Activated naive CD8-positive, alpha-beta T cell treated with anti-CD3 and anti-CD28 coated beads for 36 hours (primary cell): ENCODE measurements at places on chromosomes 6 and 20.

DNA sequence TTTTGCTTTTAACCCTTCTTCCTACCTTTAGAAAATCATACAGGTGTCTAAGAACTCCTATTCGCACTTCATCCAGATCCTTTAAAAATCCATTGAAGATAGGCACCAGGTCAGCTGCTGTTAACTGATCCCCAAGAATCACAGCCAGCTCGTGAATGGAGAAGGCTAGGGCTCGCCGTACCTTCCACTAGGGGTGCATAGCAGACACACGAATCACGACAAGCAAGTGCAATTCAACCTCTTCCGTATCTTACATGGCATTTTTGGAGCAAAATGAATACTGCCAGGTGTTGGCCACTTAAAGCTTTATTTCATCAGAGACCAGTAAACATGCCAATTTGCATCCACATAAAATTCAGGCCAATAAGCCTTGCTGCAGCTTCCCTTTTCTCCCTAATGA, 10.8 kb upstream of the ANKRD60 start:
- DNase-seq: no peak

- DNase-seq: no peak
Observed at GRCh38 chr6:16519265-16520242, 241.7 kb downstream of the ATXN1 start.

DNA sequence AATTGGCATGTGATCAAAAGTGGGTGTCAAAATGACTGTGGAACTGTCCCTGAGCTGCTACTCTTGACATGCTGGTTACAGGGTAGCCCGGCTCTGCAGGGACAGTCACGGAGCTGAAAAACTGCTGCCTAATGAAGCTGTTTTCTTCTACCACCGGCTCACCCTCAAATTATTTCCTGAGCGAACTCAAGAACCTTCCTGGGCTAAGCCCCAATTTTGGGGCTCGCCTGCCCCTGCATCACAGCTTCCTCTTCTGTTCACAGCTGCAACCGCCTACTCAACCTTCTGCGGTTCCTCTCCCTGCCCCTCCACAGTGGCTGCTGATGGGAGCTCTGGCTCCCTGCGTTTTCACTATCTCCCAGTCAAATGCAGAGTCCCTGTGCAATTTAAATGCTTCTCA, 110.8 kb upstream of the MLN start:
- DNase-seq: peak; percentile 43

- peak; percentile 42 for DNase-seq
Observed at GRCh38 chr20:25296094-25297093, 48.5 kb downstream of the PYGB start.

DNA sequence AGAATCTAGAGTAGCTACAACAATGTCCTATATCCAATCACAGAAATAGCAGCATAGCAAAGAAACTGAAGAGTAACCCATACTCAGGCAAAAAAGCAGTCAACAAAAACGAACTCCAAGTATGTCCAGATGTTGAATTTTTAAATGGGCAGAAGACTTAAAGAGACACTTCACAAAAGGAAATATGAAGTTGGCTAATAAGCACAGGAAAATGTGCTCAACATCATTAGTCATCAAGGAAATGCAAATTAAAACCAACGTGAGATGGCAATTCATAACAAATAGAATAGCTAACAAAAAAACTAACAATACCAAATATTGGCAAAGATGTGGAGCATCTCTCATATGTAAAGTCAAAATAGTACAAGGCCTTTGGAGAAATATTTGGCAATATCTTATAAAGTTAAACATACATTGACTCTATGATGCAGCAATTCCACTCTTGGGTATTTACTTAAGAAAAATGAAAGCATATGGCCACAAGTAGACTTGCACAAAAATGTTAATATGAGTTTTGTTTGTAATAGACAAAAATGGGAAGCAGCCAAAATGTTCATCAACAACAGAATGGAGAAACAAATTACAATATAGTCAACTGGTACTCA, 37.7 kb downstream of the FRK start:
- DNase-seq: no peak

GRCh38 chr6:27136978-27137814, 110.3 kb upstream of the PRSS16 start:
- DNase-seq: no peak

DNA sequence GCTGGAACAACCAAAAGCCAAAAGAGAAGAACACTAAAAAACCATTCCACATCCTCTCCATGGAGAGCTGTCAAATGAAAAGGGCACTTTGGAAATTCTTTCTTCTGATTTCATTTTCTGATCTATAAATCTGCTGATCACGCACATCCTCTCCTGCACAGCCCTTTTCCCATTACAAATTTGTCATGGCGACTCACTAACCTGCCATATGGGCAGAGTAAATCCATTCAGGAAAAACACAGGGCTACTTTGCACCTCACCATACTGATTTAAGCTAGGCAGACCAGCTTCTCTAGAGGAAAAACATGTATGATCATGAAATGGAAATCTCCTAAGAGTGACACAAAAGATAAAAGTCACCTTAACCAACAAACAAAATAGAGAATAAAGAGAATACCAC, 26.0 kb downstream of the TOMM6 start:
- no peak for DNase-seq

GRCh38 chr6:43869079-43869710, 99.2 kb downstream of the VEGFA start:
- DNase-seq: no peak

DNA sequence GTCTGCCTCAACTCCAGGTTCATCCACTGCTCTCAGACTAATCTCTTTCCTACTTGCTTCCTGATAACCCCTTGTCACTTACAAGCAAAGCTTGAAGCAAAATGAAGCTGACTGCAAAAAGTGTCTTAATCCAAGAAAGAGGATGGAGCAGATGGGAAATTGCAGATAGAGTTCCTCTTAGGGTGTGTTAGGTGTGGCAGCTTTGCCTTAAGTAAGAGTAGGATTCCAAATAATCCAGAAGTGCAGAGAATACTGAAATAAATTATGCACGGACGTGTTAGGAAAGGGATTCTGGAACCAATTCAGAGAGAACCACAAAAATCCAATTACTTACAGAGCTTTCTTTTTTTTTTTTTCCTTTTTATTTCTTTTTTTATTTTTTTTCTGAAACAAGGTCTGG, 6.1 kb upstream of the RPL7L1 start:
- DNase-seq: no peak

- DNase-seq: no peak
Observed at GRCh38 chr20:16216227-16216913, 356.9 kb downstream of the KIF16B start.

- DNase-seq: no peak
Observed at GRCh38 chr20:25579081-25579770, 6.1 kb downstream of the NINL start.
